ENCODE measurements at places on chromosomes 11 and 22.

GRCh38 chr11:128694618-128695481, 978 bp downstream of the FLI1 start:
- DNase-seq: peak; percentile 54

DNA sequence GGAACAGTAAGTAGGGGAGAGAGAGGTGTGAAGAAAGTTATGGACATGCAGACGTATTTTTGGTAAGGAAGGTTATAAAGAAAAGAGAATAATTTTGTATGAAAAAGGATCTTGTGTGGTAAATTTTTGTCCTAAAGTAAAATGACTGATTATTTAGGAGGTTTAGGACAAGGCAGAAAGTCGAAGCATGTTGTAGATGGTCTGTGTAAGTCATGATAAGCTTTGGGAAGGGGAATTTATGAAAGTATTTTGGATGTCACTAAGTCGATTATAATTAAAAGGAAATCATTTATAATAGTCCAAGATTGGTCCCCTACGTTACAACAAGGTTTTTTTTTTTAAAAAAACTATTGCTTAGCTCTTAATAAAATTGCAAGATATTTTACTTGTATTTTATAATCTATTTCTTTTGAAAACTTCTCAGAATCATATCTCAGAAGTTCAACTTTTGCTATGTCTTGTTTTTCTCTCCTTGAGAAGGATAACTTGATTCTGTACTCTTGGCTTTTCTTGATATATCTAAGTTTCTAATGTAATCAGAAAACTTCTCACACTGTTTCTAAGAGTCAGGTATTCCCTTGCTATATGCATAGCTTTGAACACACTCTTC, 10.9 kb upstream of the CABP2 start:
- DNase-seq: no peak

- no peak for DNase-seq
These were observed 3.9 kb upstream of the SMIM35 start for GRCh38 chr11:118090545-118091162.

DNA sequence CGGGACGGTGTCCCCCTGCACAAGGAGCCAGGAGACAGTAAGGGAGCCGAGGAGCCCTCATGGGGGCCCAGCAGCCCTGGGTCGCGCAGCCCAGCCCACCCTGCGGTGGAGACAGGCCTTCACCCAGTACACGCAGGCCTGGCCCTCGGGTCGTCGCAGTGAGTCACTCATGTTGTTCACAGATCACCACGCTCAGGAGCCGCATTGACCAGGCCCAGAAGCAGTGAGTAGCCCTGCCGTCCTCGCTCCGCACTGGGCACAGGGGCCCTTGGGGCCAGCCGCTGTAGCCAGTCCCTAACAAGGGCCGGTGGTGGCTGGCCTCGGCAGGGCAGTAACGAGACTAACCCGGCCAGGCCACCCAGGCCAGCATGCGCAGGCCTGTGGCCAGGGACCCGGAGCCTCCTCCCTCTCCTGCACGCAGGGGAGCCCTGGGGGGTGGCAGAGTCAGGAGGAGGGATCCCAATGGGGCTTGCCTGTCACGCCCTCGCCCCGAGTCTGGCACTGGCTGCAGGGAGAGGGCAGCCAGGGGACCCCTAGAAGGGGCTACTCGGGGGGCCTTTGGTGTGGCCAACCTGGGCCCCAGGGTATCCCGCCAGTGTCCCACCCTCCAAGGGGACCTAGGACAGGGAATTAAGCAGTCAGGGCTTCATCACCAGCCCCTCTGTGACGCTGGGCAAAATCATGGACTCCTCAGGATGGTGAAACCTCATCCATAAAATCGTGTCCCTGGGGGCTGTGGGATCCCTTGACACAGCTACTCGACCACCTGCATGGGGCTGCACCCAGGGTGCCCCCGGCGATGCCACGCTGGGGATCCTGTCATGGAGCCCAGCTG, 10.1 kb upstream of the MRPL23 start:
- no peak for DNase-seq

DNA sequence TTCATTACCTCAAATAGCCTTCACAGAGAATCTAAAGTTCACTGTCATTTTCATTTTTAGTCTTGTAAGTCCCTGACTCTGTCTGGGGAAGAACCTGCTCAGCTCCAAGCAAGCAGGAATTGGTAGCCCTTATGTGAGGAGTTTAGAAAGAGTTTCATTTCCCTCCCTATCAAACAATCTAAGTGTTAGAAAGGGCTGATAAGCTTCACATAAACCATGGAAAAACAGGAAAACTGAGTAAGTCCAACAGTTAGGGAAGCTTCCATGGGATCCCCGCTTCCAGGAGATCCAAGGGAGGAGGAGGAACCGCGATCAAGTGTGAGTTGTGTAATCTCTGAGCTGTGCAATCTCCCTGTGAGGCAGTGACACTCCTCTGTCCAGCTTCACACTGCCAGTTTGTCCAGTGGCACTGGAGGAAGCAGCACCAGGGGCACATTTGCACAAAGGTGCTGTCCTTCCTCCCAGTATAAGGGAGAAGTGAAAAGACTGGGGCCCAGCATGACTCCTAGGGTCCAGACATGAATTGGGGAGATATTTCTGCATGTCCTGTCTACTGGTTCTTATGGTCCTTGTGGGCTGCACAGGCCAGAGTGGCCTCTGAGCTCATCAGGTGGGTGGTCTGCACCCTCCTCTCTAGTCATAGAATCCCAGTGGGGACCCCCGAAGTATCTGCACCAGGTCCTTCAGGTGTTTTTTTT, 4.3 kb downstream of the PRAME start:
- no peak for DNase-seq

Measured in DND-41 (cell line).